Dermis microvascular lymphatic vessel endothelial cell (primary cell): ENCODE measurements at places on chromosomes 11 and 22. TPM values are rescaled to one million over a fixed set of nuclear protein-coding genes. Genes with fewer than 3 reads are reported as not detected.

Gene DTX4
- total RNA-seq, result 10.4 and 49.6 TPM in 2 replicates

Gene AIFM3
- under 0.01 and 0.13 TPM in 2 replicates for total RNA-seq

Gene DEUP1
- total RNA-seq, result not detected in 2 replicates

Gene PLAAT2
- not detected in 2 replicates for total RNA-seq

Gene NRIP3
- 0.63 and 1.2 TPM in 2 replicates for total RNA-seq

Gene DAGLA
- 1.7 and 3.2 TPM in 2 replicates for total RNA-seq

Gene RFPL2
- 0.13 TPM in 1 of 2 replicates, not detected in the other for total RNA-seq

Gene MPPED2
- total RNA-seq, result 0.39 and 0.76 TPM in 2 replicates

Gene LARGE1
- total RNA-seq, result 2.4 and 6.6 TPM in 2 replicates

Gene ZNF70
- total RNA-seq, result 1.4 and 1.9 TPM in 2 replicates

Gene MUC5AC
- not detected in 2 replicates for total RNA-seq

Gene MFRP
- not detected in 2 replicates for total RNA-seq

Gene CNIH2
- 0.25 TPM in 1 of 2 replicates, not detected in the other for total RNA-seq

Gene NLRP14
- under 0.01 TPM in 2 replicates for total RNA-seq

Gene KCNK4
- not detected in 2 replicates for total RNA-seq

Gene PELI3
- total RNA-seq, result 3.3 and 5.9 TPM in 2 replicates

Gene OTOG
- total RNA-seq, result not detected in 2 replicates

Gene APOL5
- not detected in 2 replicates for total RNA-seq

Gene MPZL2
- total RNA-seq, result 4.9 and 5.6 TPM in 2 replicates

Gene TRPC6
- total RNA-seq, result 13.1 and 27.6 TPM in 2 replicates

Gene DEFB131B
- not detected in 2 replicates for total RNA-seq

Gene OR5F1
- total RNA-seq, result not detected in 2 replicates

Gene APOBEC3F
- 3.4 and 4.4 TPM in 2 replicates for total RNA-seq

Gene MRE11
- total RNA-seq, result 9.6 and 12.3 TPM in 2 replicates

Gene MOV10L1
- total RNA-seq, result 22.7 and 44.1 TPM in 2 replicates

Gene MS4A15
- total RNA-seq, result under 0.01 TPM in 1 of 2 replicates, not detected in the other

Gene CNGA4
- not detected in 2 replicates for total RNA-seq

Gene OR10A4
- not detected in 2 replicates for total RNA-seq

Gene KDM4E
- not detected in 2 replicates for total RNA-seq

Gene FGF19
- total RNA-seq, result not detected in 2 replicates

Gene MRGPRE
- under 0.01 TPM in 1 of 2 replicates, not detected in the other for total RNA-seq

Gene OR2AT4
- not detected in 2 replicates for total RNA-seq

Gene TPCN2
- total RNA-seq, result 9.1 and 13.7 TPM in 2 replicates

Gene IGLL1
- not detected in 2 replicates for total RNA-seq

Gene OR52N4
- not detected in 2 replicates for total RNA-seq

Gene IL17REL
- total RNA-seq, result under 0.01 TPM in 1 of 2 replicates, not detected in the other

Gene TUB
- total RNA-seq, result 0.51 and 1.4 TPM in 2 replicates

Gene CD248
- total RNA-seq, result under 0.01 and 0.13 TPM in 2 replicates

Gene LMO2
- 47.6 and 50.8 TPM in 2 replicates for total RNA-seq

Gene CSNK2A3
- 2.1 and 3.3 TPM in 2 replicates for total RNA-seq
